ENCODE measurements at places on chromosomes 2 and 18. TPM values are rescaled to one million over a fixed set of nuclear protein-coding genes. Genes with fewer than 3 reads are reported as not detected.

GRCh38 chr2:95376311-95377215, 25.9 kb upstream of the FAHD2A start:
- no peak for DNase-seq

GRCh38 chr18:56726906-56727305, 75.7 kb downstream of the WDR7 start:
- DNase-seq, result no peak

The NOSTRIN gene
- 11.5 TPM for total RNA-seq

GRCh38 chr2:8342407-8342806, 339.4 kb upstream of the ID2 start:
- no peak for DNase-seq

The CRYGD gene
- not detected for total RNA-seq

DNA sequence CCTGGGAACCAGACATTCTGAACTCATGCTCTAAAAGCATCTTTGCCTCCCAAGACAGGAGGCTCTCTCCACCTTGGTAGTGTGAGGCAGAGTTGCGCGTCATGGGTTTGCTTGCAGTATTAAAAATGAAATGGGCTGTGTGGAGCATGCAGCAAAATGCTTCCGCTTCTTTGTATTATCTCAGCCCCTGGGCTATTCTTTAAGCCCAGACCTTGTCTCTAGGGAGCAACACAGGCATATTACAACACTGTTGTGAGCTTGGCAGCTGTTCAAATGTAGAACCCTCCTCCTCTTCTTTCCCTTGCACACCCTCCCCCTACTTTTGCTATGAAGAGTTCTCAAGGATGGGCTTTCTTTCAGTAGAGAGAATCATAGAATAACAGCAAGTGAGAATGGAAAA, 185.1 kb upstream of the LHCGR start:
- no peak for DNase-seq

GRCh38 chr2:143246815-143247744, 117.9 kb downstream of the ARHGAP15 start:
- peak; percentile 23 for DNase-seq

DNA sequence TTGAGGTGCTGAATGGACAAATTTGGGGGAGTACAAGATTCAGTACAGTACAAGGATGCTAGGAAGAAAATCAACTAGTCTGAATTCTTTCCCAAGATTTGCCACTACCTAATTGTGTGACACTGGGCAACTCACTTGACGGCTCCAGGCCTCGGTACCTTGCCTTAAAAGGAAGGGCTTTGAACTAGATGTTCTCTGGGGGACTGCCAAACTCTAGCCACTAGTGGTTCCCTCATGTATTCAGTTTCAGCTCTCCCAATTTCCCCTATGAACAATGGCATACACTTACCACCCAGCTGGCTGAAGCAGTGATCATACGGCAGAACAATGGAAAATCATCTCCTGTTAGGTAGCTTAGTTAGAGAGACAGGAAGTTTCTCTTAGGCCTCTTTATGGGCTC, 73.4 kb downstream of the VWC2L start:
- no peak for DNase-seq

The PDE11A gene
- 4.4 TPM for total RNA-seq

GRCh38 chr2:30147196-30147714, 448 bp downstream of the YPEL5 start:
- DNase-seq, result no peak

GRCh38 chr2:207432453-207432852, 97.3 kb upstream of the CREB1 start:
- no peak for DNase-seq

GRCh38 chr2:203824603-203825002, 43.0 kb upstream of the CTLA4 start:
- DNase-seq, result no peak

GRCh38 chr2:232999354-232999753, 13.7 kb downstream of the NGEF start:
- no peak for DNase-seq

DNA sequence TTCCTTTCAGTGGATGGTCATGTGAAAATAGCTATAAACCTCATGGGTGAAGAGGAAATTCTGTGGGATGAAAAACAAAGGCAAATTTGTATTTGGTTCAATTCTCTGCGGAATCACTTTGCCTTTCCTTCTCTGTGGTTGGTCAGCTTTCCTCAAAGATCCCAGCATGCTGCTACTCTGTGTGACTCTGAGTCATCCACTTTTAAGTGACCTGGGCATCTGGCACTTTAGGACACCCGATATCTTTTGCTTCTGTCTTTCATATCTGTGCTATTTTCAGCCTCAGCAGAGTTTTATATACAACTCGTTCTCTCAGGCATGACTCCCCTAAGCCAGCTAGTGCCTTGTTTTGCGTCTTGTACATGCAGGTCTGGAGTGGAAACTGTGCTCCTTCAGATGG, 217.0 kb upstream of the PIEZO2 start:
- DNase-seq, result no peak

GRCh38 chr18:36350839-36351469, 53.4 kb downstream of the FHOD3 start:
- no peak for DNase-seq

- DNase-seq, result no peak
Measured at GRCh38 chr2:168825126-168825525, 22.7 kb downstream of the NOSTRIN start.

The PLEK gene
- 4.1 TPM for total RNA-seq

The MAP3K2 gene
- 24.9 TPM for total RNA-seq

DNA sequence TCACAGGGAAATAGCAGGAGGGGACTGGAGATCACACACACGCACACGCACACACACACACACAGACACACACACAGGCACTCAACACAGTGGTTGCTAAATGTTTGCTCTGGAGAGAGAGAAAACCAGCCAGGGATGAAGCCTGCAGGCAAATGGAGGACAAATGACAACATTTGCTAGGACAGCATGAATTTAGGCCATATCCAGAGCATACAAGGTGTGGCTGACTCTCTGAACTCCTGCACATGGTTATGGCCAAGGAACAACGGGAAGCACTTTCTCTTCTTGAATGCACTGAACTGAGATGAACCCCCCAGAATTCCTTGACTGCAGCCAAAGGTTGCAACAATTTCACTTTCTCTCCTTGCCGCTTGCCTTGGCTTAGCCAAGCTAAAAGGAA, 230.0 kb upstream of the RASGRP3 start:
- peak; percentile 36 for DNase-seq

GRCh38 chr18:62175521-62175920, 11.3 kb downstream of the PIGN start:
- DNase-seq, result no peak

The FER1L5 gene
- total RNA-seq, result not detected

DNA sequence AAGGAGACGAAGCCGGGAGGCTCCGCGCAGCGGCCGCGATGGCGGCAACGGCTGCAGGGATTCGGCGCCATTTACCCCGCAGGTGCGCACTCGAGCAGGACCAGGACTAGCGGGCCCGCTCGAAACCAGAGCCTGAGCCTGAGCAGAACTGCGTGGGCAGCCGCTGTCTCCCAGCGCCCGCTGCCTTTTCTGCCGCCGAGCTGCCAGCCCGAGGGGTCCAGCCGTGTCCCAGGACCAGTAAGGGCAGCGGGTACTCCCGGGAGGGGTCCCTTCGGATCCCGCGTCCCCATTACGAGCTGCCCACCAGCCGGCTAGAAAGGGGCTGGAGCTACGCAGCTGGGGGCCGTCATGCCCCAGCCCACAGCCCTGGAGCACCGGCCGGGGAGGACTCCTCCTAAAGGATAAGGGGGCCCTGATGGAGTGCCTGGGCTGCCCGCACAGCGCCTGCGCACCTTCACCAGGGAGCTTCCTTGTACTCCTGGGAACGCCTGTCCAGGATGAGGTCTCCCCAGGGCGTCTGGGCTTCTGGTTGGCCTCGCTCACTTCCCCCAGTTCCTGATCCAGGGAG, 9.9 kb downstream of the ALPP start:
- DNase-seq, result no peak

The GALNT13 gene
- 0.15 TPM for total RNA-seq

The CCL20 gene
- not detected for total RNA-seq

The TMEFF2 gene
- total RNA-seq, result 0.10 TPM

The FAM237A gene
- 2.0 TPM for total RNA-seq

The APOB gene
- total RNA-seq, result 9.7 TPM

GRCh38 chr2:163351966-163352365, 383.8 kb downstream of the FIGN start:
- no peak for DNase-seq

- peak; percentile 74 for DNase-seq
Measured at GRCh38 chr2:190637903-190638618, 10.8 kb upstream of the NAB1 start.

- DNase-seq, result no peak
Measured at GRCh38 chr2:108266218-108266617, 22.5 kb upstream of the SULT1C2 start.

DNA sequence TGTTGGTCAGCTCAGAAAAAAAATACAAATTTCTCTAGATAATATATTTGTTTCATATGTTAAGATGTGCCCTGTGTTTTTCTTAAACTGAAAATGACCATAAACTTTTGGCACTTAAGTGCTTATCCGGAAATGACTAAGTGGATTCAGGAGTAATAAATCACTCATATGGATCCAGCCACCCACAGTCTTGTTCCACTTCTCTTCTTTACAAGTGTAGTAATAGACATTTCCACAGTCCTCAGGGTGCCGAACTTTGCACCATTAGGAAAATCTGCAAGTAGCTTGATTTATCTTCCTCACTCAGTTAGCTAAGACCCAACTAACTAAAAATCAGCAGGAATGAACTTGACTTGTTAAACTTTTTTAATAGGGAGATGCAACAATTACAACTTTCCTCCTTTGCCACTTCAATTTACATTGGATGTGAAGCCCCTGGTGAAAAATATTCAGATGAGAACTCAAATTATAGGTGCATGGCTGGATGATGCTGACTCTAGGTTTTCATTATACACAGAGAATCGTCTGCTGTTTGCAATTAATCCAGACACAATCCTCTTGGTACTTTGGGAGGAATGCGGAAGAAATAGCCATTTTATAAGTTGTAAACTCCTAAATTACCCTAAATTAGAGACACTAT, 322.5 kb downstream of the ARHGAP15 start:
- DNase-seq, result no peak

DNA sequence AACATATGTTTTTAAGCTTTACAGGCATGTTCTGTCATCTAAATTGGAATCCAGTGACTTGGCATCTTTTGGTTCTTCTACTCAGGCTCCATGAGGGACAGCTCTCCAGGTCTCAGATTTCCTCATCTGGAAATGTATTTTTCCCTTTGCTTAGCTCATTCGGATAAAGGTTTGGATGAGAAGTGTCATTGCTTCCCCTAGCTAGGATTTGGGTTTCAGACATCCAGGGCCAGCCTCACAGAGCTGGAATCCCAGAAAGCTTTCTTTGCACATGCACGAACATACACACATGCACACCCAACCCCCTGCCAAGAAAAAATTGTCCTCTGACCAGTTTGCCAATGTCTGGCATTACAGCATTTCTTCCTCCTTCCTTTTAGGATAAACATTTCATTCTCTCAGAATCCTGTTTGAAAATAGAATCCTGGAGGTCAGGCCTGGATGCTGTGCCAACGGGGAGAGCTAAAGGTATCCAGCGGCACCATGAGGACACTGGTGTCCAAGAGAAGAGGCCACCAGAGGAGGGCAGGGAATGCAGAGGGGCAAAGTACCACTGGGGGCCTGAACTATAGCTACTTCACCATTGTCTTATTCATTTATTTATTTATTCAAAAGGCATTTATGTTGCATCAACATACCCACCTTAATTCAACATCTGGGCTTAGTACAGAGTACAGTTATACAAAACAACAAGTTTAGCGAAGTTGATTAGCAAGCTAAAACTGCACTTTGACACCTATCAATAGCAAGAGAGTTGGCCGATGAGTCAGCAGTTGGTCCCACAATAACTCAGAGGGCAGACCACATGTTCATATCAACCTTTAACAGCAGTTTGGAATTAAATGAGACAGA, 97.9 kb upstream of the ATL2 start:
- DNase-seq, result no peak

DNA sequence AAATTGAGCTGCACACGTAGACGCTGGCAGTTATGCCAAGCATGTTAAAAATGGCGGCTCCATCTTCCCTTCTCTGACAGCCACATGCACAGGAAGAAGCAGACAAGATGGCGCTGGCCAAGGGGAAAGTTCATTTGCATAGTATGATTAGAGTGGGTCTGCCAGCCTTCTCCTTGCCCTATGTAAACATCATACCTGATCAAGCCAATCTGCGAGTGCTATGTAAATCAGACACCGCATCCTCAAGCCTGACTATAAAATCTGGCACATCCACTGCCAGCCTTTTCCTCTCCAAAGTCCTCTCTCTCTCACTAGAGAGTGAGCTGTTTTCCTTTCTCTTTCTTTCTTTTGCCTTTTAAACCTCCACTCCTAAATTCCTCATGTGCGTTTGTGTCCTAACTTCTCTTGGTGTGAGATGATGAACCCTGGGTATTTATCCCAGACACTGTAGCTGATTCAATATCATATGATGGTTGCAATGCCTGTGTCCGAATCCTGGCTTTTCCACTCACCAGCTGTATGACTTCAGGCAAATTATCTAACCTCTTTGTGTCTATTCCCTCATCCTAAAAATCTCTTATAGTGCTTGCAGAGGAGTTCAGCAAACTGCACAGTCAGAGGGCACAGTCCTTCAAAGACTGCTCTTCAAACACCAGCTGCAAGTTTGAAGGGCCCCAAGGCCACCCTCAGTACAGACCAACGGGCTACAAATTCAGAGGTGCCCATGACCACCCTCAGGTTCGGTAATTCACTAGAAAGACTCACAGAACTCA, 39.3 kb upstream of the ITSN2 start:
- DNase-seq, result no peak

The DPYSL5 gene
- total RNA-seq, result not detected

GRCh38 chr2:43067254-43068040, 159.0 kb downstream of the ZFP36L2 start:
- no peak for DNase-seq

DNA sequence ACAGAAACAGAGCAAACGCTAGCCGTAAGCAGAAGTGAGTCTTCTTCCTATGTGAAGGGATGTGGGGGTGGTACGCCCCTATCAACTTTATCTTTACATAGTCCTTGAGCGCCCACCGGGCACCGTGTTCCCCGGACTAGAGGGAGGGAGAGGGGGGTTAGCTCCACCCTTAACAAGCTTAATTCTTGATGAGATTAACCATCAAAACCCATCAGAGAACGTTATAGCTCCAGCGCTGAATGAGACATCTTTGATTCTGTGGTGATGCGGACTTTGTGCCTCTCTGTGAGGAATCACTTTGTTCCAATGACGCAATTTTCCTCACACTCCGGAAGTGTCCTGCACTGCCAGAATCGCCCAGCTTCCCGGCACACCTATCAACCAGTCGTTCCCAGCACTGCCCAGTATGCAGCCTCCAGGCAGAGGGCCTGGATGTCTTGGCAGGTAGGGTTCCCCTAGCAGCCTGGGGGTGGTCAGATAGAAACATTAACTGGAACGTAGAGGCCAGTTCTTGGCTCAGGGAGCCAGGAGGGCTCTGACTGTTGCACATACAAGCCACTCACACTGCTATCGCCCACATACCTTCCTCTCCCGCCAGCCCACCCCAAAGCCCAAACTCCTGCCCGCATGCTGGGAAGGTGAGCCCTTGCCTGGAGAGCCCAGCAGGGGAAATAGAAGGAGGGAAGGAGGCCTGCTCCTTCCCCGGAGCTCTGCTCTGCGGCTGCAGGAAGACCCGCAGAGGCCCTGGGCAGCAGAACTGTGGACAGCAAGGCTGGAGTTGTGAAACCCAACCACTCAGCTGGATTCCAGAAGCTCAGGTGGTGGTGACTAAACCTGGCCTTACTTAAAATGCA, 1.9 kb upstream of the ODC1 start:
- DNase-seq, result no peak

The B3GNT7 gene
- 8.1 TPM for total RNA-seq
